ENCODE measurements at places on chromosomes 13 and 19.
A peak's percentile ranks its signal among the peaks of the same experiment; 100 is the strongest.

- peak; percentile 98 for DNase-seq
Observed at GRCh38 chr19:34734537-34735103, 577 bp downstream of the ZNF181 start.

DNA sequence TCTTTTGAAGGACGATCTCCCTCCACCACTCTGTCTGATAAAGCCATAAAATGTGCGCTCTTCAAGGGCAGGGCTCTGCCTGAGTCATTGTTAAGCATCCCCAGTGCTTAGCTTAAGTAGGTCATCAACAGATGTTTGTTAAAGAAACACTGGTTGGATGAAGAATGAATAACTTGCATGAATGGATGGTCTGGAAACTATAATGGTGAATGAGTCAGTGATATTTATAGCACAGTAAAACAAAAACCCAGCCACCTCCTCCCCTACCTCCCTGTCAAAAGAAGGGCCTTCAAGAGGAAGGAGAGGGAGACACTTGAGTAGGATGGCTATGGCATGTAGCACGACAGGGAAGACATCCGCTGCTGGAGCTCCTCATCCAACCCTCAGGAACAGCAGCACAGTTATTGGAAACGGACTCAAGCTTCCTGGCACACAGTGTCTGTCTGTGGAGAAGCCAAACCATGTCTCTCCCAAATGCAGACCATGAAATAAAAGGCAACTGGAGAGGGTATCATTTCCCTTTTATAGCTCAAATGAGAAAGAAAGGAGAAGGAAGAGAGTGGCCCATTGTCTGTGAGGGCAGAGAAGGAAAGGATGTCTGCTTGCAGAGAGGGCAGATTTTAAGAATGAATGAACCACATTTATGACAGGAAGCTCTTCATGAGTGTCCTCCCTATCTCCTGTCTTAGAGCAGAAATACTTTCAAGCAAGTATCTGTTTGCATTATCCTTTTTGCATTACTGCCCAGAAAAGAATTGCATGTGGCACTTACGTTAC is 183.5 kb upstream of the UBL3 start:
- no peak for DNase-seq

DNA sequence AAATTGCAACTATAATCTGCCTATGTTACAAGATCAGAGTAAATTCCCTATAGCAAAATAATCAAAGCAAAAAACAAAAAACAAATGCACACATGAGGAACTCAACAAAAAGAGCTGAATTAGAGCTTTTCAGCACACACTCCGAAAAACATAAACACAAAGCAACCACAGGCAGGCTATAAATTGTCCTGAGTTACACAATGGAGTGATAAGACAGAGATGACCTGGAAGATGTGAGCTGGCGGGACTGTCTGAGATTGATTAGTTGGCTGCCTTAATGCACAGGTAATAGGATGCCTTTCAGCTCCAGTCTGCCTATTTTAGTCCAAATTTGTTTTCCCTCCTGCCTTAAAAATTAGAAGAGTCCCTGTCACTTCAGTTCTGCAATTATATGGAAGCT is 159.0 kb upstream of the FNDC3A start:
- DNase-seq: peak; percentile 31

DNA sequence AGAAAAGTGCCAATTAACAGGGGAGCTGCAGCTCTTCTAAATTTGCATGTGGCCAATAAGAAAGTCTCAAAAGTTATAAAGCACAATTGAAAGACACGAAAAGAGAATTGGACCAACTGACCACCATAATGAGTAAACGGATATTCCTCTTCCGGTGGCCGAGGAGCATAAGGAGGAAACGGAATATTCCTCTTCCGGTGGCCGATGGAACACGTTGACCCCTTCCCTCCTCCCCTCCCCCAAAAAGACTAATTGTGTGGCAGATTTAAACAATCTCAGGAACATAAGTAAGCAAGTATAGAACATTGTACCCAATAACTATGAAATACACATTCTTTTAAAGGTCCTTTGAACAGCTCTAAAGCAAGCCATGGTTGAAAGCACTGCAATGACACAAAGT is 41.2 kb upstream of the TUBGCP3 start:
- no peak for DNase-seq

GRCh38 chr13:38528986-38529385 is 157.9 kb upstream of the FREM2 start:
- DNase-seq: no peak

DNA sequence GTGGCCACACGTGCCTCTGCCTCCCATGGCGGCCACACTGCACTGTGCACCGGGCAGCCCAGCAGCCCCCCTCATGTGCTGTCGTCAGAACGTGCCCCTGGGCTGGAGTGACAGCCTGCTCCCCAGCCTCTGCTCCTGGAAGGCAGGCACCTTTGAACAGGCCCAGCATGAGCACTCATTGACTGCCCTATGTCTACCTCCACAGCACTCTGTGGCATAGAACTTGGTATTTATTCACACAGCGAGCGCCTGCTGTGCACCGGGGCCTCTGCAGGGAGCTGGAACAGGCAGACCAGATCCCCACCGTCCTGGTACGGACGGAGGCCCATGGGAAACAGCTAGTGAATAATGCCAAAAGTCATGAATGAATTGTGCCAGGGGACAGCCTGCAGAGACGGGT is 53.7 kb downstream of the DPF1 start:
- no peak for DNase-seq

- DNase-seq: peak; percentile 24
Observed at GRCh38 chr13:36815062-36815461, 4.0 kb upstream of the RFXAP start.

- no peak for DNase-seq
Observed at GRCh38 chr13:42708391-42708790, 73.0 kb upstream of the FAM216B start.

DNA sequence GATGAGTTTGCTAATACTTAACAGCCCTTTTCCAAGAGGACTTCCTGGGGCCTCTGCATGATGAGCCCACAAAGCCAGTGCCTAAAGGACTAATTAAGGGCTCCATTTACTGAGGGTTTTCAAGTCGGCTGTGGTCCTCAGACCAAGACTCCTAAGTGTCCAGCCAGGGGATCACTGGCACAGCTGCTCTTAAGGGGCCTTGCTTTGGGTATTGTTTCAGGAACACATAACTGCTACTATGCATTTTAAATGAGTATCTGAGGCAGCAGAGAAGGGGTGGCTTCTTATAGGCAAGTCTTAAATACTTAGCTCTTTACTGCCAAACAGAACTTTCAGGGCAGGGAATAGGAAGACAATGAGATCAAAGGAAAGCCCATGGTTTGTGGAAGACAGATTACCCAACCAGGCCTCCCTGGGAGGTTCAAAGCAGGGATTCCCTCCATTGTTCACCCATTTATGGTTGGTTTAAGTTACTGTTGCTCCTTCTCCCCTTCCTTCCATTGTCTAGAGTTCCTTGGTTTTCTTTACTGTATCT is 61.9 kb downstream of the TNFRSF19 start:
- DNase-seq: no peak

GRCh38 chr19:3033595-3034405 is 4.7 kb upstream of the TLE2 start:
- DNase-seq: no peak

- no peak for DNase-seq
Observed at GRCh38 chr13:25252225-25252624, 35.1 kb downstream of the MTMR6 start.

DNA sequence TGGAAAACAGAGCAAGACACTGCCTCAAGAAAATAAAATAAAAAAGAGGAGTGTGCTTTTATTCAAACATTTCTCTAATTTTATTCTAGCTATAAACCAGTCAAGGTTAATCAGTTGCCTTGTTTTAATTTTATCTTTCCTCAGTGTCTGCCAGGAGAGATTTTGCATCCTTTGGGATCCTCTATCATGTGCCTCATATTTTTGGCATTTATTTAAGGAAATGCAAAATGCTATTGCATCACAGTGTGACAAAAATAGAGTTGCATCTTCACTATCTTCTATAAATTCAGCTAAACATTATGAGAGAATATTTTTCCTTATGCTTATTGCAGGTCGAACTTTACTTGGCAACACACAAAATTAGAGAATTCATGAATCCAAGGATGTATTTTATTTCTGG is 639.0 kb upstream of the KLF12 start:
- DNase-seq: no peak

DNA sequence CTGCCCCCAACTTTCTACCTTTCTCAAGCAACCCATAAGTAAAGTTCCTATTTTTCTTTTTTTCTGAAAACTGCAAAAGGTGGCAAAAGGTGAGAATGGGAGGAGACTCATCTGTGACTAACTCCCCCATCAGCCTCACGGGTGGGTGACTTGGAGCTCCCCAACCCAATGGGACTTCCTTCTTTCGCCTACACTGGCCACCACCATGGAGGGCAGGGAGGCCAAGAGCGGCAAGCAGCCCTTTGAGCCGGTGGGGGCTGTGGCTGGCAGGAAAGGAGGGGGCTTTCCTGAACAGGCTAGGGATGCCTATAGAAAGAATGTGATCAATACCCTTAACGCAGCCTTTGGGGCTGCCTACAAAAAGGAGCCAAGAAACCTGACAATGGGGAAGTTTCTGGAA is 16.5 kb downstream of the IRS2 start:
- DNase-seq: no peak

DNA sequence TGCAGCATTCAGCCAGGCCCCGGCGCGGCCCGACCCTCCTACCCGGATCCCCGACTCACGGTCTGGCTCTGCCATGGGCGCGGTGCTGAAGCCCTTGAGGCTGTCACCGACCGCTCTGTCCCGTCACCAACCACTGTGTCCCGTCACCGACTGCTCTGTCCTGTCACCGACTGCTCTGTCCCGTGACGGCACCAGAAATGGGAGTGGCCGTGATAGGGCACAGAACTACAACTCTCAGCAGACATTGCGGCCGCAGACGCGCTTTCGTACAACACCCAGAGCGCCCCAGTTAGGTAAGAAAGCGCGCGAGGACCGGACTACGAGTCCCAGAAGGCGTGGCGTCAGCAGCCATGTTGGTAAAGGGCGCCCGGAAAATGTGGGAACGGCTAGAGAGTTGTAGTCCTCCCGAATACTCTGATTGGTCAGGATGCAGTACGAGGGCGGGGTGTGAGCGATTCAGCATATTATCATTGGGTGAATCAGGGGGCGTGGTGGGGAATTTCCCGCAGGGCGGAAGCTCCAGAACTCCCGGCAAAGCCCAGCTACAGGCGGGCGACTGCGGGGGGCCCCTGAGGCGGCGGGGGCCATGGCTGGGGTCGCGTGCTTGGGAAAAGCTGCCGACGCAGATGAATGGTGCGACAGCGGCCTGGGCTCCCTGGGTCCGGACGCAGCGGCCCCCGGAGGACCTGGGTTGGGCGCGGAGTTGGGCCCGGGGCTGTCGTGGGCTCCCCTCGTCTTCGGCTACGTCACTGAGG is at the start of the genes NFKBIB and SIRT2:
NFKBIB (plus strand) TSS at position 523 of the 755 bp plus-strand sequence; CDS start at position 587, 64 bp downstream.
SIRT2 (minus strand) TSS at position 172 of the 755 bp plus-strand sequence; CDS start at position 75, 97 bp downstream.
- DNase-seq: peak; percentile 100

DNA sequence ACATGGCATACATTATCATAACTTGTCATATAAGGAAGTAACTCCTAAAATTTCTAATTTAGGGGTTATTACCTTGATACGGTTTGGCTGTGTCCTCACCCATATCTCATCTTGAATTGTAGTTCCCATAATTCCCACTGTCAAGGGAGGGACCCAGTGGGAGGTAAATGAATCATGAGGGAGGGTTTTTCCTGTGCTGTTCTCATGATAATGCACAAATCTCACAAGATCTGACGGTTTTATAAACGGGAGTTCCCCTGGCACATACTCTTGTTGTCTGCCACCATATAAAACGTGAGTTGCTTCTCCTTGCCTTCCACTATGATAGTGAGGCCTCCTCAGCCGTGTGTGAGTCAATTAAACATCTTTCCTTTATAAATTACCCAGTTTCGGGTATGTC is 76.0 kb downstream of the ZDHHC20 start:
- no peak for DNase-seq

DNA sequence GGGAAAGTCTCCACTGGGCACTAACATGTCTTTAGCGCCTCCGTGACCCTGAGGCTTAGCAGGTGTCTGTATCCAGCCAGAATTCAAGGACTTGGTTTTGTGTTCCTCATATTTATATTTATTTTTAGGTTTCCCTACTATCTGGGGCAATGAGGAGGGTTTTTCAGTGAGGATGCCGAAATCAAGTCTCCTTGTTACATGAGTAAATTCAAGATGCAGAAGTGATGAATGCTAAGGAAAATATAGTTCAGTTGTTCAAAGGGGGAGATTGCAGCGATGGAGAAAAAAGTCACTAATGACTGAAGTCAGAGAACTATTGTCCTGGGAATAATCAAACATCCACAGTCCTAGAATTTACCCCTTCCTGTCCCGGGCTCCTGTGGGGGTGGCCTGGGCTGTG is 791 bp upstream of the ADGRE2 start:
- DNase-seq: no peak

- no peak for DNase-seq
Observed at GRCh38 chr19:10838377-10838776, 2.4 kb upstream of the TMED1 start.

- DNase-seq: peak; percentile 9
Observed at GRCh38 chr19:30449078-30449590, 77.0 kb downstream of the ZNF536 start.

DNA sequence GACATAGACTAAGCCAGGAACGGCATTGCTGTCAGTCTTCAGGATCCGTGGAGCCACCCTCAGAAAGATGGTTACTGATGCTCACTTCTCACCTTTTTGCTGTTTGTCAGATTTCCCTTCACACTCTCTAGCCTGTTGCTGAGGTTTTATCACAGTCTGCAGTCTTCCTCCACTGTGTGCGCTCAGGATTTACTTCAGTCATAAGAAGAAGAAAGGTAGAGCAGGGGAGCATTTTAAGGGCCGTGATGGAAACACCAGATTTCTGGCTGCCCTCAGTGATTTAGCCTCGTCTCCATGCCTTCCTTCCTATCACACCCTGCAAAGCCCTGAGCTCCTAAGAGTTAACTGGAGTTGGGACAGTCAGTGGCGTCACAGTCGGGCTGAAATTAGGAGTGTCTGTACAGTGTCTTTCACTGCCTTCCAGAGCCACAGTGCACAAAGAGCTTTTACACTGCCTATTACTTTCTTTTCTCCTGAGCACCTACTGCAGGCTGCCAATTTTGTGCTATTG is 60.0 kb upstream of the GPR183 start:
- DNase-seq: no peak

- no peak for DNase-seq
Observed at GRCh38 chr13:35210261-35210660, 266.2 kb downstream of the MAB21L1 start.

DNA sequence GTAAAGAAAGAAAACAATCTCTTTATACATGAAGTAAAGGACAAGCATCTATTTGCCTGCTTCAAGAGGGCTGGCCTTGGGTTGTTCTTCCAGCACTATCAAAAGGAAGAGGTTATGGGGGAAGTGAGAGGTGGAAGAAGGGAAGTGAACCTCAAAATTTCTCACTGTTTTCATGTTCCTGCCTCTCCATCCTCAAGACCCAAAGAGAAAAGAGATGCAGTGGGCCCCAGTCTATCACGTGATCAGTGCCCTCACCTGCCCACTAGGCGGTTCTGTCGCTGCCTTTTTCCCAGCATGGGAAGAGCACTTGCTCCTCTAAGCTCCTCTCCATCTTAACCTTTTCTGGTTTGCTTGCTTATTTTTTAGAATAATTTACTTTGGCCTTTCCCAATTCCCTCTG is 6.2 kb upstream of the USP12 start:
- no peak for DNase-seq

GRCh38 chr13:94993616-94994015 is 281.3 kb upstream of the SOX21 start:
- DNase-seq: no peak

All from common myeloid progenitor, CD34-positive (primary cell).